NCI-H2081 (cell line): ENCODE measurements at places on chromosomes 11 and 22.

DNA sequence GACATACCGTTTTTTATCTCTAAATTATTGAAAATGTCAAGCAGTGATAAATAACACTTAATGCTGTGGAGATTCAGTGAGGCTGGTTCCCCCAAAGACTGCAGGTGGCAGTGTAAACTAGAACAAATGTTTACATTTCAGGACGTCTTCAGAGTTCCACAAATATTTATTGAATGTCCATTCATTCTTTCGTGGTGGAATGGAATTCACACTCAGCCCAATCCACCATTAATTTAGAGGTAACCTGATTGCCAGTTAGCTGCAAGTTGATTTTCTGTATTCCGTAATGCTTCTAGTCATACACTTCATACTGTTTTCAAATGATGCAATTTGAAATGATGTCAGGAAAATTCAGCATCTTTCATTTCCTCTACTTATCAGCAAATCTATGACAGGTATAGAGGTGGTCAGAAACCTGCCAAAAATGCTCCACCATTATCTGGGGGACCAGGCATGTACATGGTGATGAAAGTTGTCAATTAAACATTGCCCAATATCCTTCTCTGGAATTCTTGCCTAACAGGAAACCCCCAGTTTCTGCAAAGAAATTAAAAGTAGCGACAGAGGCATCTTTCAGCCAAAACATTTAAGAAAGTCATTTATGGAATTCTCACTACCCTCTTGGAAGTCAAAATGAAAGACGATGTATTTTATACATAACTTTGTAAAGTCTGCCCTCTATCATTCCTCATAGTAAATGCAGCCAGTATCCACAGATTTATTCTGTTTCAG is 94.3 kb upstream of the BMAL1 start:
- peak; percentile 41 for DNase-seq

GRCh38 chr22:40178417-40179409 is 988 bp downstream of the TNRC6B start:
- DNase-seq, result peak; percentile 27

DNA sequence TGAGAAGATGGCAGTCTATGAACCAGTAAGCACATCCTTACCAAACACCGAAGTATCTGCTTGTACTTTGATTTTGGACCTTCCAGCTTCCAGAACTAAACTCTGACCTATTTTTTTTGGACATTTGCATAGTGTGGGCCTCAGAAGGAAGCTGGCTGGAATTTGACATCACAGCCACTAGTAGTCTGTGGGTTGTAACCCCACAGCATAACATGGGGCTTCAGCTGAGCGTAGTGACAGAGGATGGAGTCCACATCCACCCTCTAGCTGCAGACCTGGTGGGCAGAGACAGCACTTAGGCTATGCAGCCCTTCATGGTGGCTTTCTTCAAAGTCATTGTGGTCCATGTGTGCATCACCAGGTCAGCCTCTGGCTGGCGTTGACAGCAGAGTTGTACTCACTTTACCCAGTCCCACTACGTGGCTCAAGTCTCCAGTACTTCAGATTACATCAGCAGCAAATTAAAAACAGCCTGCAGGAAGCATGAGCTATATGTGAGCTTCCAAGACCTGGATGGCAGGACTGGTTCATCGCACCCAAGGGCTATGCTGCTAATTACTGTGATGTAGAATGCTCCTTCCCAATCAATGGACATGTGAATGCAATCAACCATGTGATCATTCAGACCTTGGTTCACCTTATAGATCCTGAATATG is 58.6 kb upstream of the VPREB1 start:
- no peak for DNase-seq

GRCh38 chr11:74025467-74026166 is 16.7 kb upstream of the UCP3 start:
- no peak for DNase-seq

DNA sequence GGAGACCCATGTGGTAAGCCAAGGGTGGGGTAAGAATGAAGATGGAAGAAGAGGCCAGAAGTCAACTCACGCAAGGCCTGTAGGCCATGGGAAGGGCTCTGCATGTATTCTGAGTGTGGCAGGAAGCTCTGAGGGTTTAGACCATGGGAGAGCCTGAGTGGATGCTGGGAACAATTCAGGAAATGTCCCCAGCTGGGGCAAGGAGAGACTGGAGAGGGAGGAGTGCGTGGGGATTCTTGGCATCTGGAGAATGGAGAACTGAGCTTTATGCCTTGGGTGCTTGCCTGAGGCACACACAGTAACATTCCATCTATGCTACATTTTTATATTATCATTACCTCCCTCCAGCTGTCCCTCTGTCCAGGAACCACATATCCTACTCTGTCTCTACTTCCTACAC is 50.4 kb upstream of the CD82 start:
- no peak for DNase-seq
